Activated T-helper 17 cell treated with anti-CD3 and anti-CD28 coated beads, Interleukin-2, amount 50 U/mL, for 72 hours (primary cell): ENCODE measurements at places on chromosomes 13 and 19. TPM values are rescaled to one million over a fixed set of nuclear protein-coding genes. Genes with fewer than 3 reads are reported as not detected.
A peak's percentile ranks its signal among the peaks of the same experiment; 100 is the strongest.

GRCh38 chr13:44051918-44052675, 172.4 kb downstream of the LACC1 start:
- no peak for ATAC-seq

- no peak for ATAC-seq
Observed at GRCh38 chr19:8910775-8911414, 78.7 kb downstream of the MBD3L1 start.

DNA sequence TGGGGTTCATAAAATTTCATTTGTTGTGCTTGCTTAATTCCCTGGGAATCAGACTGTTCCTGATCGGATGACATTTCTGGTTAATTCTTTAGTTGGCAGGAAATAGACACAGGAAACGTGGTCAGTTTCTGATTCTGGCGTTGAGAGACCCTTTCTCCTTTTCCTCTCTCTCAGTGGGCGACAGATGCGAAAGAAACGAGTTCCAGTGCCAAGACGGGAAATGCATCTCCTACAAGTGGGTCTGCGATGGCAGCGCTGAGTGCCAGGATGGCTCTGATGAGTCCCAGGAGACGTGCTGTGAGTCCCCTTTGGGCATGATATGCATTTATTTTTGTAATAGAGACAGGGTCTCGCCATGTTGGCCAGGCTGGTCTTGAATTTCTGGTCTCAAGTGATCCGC, 10.8 kb downstream of the LDLR start:
- ATAC-seq = no peak

GRCh38 chr19:29934781-29935180, 7.3 kb upstream of the URI1 start:
- ATAC-seq = no peak

GRCh38 chr13:99051768-99052455, 74.0 kb upstream of the DOCK9 start:
- ATAC-seq = peak; percentile 19

- ATAC-seq = no peak
Observed at GRCh38 chr13:99375738-99376080, 68.5 kb upstream of the GPR183 start.

GRCh38 chr13:101763191-101763590, 310.7 kb downstream of the ITGBL1 start:
- ATAC-seq = no peak

DNA sequence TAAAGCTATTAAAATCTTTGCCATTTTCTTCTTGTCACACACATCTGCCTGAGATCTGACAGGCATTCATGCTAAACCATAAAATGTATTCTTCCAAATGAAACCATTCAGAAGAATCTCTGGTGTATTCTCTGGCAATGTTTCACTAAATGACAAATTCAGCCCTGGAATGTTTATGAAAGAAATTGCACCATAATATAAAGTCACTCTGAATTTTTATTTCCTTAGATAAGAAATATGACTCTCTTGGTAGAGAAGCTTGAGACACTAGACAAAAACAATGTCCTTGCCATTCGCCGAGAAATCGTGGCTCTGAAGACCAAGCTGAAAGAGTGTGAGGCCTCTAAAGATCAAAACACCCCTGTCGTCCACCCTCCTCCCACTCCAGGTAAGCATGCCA, 14.3 kb downstream of the OLFM4 start:
- ATAC-seq = no peak

- no peak for ATAC-seq
Observed at GRCh38 chr19:13024126-13024950, 29.1 kb downstream of the NFIX start.

GRCh38 chr13:111480976-111481375, 160.5 kb downstream of the TEX29 start:
- ATAC-seq = no peak

DNA sequence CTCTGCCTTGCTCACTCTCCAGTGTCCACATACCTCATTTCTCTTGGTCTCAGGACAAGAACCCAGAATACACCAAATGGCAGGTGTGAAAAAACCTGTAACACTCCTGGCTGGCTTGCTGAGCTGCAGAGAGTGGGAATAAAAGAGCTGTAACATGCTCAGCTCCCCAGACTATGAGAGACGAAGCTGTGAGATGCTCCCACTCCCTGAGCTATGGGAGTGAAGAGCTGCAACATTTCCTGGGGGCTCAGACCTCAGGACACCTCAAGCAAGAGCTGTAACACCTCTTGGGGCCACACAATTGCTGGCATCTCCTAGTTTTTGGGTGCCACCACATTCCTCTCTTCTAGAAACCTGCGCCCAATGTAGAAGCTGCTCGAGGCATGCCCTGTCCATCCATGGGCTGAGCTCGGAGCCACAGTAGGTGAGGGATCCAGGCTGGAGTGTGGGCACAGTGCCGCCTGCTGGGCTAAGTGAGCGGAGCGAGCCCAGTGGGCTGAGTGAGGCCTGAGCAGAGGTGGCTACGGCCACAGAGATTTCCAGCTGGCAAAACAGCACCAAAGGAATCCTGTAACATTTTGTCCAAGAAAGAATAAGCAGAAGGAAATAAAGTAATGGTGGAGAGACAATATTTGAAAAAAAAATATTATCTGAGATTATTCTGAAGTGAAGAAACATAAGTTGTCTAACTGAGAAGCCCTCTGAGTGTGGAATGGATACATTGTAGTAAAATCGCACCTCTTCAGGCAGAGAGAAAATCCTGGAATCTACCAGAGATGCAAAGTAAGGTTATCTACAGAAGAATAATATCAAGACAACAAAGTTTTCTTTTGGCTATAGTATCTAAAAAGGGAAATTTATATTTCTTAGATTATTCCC, 186.2 kb upstream of the PCDH9 start:
- no peak for ATAC-seq

GRCh38 chr19:39410017-39410830, 2.2 kb upstream of the PLEKHG2 start:
- ATAC-seq = peak; percentile 36

- no peak for ATAC-seq
Observed at GRCh38 chr13:111609631-111610030, 289.2 kb downstream of the TEX29 start.

DNA sequence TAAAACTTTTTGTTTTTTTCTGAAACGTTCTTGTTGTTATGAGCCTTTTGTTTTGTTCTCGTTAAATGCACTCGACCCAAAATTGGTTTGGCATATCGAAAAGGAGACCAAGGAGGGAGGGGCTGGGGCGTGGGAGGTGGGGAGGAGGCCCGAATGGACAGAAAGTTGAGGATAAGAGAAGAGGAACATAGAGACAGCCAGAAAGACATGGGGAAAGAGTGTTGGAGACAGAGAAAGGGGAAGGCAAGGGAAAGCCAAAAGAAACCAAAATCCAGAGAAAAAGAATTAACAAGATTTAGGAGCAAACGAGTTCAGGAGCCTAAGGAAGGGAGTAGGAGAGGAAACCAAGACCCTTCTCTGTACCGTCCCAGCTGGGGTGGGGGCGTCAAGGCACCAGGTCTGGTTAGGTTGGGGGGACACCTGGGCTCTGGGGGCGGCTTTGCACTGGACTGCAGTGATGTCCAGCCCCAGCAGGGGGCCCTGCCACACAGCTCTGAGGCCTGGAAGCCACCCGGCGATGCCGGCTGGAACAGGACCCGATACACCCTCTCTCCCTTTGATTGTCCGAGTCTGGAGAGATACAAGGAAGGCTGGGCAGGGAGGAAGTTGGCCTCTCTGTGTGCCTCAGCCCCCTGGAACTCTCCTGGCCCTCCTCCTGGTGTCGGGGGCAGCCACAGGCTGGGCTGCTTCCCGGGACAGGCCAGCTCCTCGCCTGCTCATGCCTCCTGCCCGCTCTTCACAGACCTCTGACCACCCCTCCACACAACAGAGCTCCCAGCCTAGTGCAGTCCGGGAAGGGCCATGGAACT, 11.6 kb upstream of the ASF1B start:
- peak; percentile 65 for ATAC-seq

GRCh38 chr19:52188822-52189734, 774 bp upstream of the PPP2R1A start:
- ATAC-seq = peak; percentile 3

GRCh38 chr13:70125693-70126092, 17.4 kb upstream of the KLHL1 start:
- no peak for ATAC-seq

GRCh38 chr13:29546662-29547061, 48.8 kb downstream of the SLC7A1 start:
- ATAC-seq = no peak

GRCh38 chr13:30560212-30560611, 57.5 kb upstream of the USPL1 start:
- no peak for ATAC-seq

DNA sequence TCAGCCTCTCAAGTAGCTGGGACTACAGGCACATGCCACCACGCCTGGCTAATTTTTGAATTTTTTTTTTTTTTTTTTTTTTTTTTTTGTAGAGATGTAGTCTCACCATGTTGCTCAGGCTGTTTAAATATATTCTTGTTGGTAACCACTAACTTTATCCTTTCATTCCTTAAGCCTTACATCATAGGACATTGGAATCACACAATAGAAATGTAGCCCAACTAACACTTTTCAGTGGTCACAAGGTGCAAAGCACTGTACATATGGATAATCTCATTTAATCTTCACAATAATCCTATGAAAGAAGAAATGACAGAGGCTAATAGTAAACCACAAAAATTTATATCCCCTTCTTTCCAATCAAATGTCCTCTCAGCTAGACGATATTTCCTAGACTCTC, 417.8 kb upstream of the DACH1 start:
- no peak for ATAC-seq

GRCh38 chr19:18171605-18172327, 1.8 kb upstream of the IFI30 start:
- ATAC-seq = no peak

DNA sequence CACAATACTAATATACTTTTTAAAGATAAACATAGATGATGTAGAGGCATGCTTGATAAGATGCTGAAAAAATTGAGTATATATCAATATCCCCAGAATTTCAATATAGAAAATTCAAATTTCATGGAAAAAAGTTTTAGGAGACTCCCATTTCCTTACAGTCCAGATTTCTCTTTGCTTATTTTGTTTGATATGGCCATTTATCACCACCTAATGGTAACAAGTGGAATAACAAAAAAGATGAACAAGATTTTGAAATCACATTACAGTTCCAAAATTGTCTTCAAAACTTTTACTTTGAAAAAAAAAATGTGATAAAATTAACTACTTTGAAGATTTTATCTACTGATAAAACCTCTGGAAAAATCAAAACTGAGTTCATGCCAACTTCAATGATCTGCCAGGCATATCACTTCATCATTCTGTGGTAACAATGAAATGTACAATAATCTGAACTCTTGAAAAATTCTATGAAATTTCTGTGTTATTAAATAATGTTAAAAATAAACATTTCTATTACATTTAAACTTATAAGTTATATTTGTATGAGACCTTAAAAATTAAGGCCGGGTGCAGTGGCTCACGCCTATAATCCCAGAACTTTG, 17.5 kb downstream of the MIPEP start:
- ATAC-seq = no peak

GRCh38 chr13:23243066-23243465, 62.3 kb downstream of the SGCG start:
- no peak for ATAC-seq

- ATAC-seq = no peak
Observed at GRCh38 chr13:48246102-48246501, 13.1 kb downstream of the ITM2B start.

DNA sequence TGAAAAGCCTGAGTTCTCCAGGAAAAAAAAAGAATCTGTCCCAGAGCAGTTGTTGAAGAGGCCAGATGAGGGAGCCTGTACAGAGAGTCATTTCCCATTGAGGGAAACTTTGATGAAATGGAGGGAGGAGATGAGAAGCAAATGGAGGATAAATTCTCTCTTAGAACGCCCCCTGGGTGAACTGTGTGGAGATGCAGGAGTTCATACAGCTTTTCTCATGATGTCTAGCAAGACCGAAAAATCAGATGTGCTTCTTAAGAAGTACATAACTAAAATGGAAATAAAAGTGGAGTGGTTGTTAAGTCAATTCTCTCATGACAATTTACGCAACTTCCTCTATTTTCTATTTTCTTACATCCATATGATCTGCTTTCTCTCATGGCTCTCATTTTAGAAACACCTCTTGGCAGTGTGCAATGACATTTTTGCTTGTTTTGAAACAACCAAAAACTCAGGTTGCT, 1263.1 kb downstream of the PCDH9 start:
- no peak for ATAC-seq

ZNF835 gene
- total RNA-seq = 1.3 TPM

ACP7 gene
- total RNA-seq = not detected

CD79A gene
- 0.22 TPM for total RNA-seq

ONECUT3 gene
- total RNA-seq = not detected

GRIN3B gene
- total RNA-seq = 0.21 TPM

GIPR gene
- total RNA-seq = 7.5 TPM

BCL3 gene
- total RNA-seq = 86.3 TPM

KLF5 gene
- total RNA-seq = 3.5 TPM

IL11 gene
- total RNA-seq = 0.15 TPM
